ENCODE measurements at places on chromosomes 5 and 9. TPM values are rescaled to one million over a fixed set of nuclear protein-coding genes. Genes with fewer than 3 reads are reported as not detected.
A peak's percentile ranks its signal among the peaks of the same experiment; 100 is the strongest.

The BSPRY gene
- total RNA-seq = 0.79 TPM

- no peak overlapping the region for H3K27ac ChIP-seq
- H3K36me3 ChIP-seq = no peaks in the 10 kb centered on the region
- no peak overlapping the region for H3K4me3 ChIP-seq
- no peaks in the 10 kb centered on the region for H3K4me1 ChIP-seq
- DNase-seq = no peak
- H3K27me3 ChIP-seq = peaks cover 11% of the 10 kb centered on the region
These were observed 42.5 kb downstream of the GTF3C4 start for GRCh38 chr9:132712753-132713152.

The DMRT2 gene
- total RNA-seq = not detected

- no peaks in the 10 kb centered on the region for H3K4me1 ChIP-seq
- H3K27me3 ChIP-seq = no peaks in the 10 kb centered on the region
- no peak overlapping the region for H3K4me3 ChIP-seq
- no peak for DNase-seq
- no peak overlapping the region for H3K27ac ChIP-seq
These were observed 170.7 kb downstream of the CFAP90 start for GRCh38 chr5:7680260-7680659.

DNA sequence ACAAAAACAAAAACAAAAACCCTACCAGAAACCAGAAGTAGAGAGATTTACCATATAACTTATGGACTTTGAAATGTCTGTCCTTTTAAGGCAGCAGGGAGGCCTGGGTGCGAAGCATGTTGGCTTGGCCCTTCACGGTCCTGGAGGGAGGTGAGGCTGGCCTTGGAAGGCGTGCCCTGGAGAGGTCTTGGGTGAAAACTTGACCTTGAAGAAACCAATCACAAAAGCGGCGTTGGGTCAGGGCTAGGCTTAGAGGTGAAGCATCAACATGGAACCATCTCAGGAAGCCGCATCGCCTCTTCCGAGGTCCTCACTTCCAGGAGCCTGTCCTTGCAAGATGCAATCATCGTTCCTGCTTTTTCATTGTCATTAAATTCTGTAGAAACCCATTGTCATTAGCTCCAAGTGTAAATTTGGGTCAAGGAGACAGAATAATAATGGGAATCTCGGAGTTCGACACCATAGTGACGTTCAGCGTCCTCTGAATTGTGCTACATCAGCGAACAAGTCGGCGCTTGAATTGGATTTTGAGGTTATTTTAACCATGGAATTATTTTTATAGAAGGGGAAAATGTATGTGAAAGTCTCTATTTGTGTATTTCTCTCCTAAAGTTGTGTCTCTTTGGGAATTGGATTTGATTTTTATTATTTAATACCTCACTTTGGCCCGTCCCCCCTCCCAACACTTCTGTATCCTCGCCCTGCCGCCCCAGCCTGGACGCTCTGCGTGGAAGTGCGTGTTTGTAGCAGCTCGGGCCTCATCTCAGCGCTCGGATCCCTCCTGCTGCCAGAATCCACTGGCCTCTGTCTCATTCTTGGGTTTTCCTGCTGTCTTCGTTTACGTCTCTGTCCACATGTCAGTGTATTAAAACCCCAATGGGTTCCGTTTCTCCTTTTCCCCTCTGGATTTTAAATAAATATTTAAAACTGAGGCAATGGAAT, 11.1 kb upstream of the ORM1 start:
- H3K4me1 ChIP-seq = no peaks in the 10 kb centered on the region
- no peak overlapping the region for H3K27ac ChIP-seq
- no peaks in the 10 kb centered on the region for H3K36me3 ChIP-seq
- DNase-seq = peak; percentile 50
- H3K27me3 ChIP-seq = no peaks in the 10 kb centered on the region

The FPGS gene
- 94.6 TPM for total RNA-seq

The HAVCR2 gene
- total RNA-seq = 35.7 TPM

GRCh38 chr5:148398698-148399121, 15.0 kb downstream of the FBXO38 start:
- H3K36me3 ChIP-seq = peaks cover 98% of the 10 kb centered on the region
- H3K4me3 ChIP-seq = no peak overlapping the region
- H3K4me1 ChIP-seq = peaks cover 41% of the 10 kb centered on the region
- no peaks in the 10 kb centered on the region for H3K27me3 ChIP-seq
- no peak for DNase-seq

The RNF180 gene
- 14.9 TPM for total RNA-seq

The CTNND2 gene
- 25.0 TPM for total RNA-seq

DNA sequence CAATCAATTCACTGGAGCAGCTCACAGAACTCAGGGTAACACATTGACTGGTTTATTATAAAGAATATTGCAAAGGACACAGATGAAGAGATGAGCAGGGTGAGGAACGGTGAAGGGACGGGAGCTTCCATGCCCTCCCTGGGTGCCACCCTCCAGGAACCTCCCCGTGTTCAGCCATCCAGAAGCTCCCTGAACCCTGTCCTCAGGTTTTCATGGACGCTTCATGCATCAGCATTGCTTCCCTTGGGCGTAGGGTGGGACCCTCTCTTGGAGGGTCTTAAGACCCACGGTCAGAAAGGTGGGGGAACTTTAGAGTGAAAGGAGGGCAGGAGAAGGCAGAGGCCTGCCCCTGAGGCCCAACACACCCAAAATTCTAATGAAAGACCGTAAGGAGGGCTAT, 12.8 kb downstream of the LAMC3 start:
- H3K4me1 ChIP-seq = no peaks in the 10 kb centered on the region
- H3K4me3 ChIP-seq = no peak overlapping the region
- no peaks in the 10 kb centered on the region for H3K36me3 ChIP-seq
- H3K27me3 ChIP-seq = no peaks in the 10 kb centered on the region

The FSD1L gene
- 3.0 TPM for total RNA-seq

The MLANA gene
- not detected for total RNA-seq

- no peak overlapping the region for H3K27ac ChIP-seq
- H3K4me1 ChIP-seq = no peaks in the 10 kb centered on the region
- no peak overlapping the region for H3K4me3 ChIP-seq
- no peaks in the 10 kb centered on the region for H3K27me3 ChIP-seq
- no peak for DNase-seq
These were observed 388.3 kb downstream of the ARRDC3 start for GRCh38 chr5:90994796-90995195.

GRCh38 chr5:143187495-143187894, 216.0 kb downstream of the NR3C1 start:
- no peaks in the 10 kb centered on the region for H3K27me3 ChIP-seq
- H3K36me3 ChIP-seq = no peaks in the 10 kb centered on the region
- DNase-seq = no peak
- H3K27ac ChIP-seq = no peak overlapping the region
- H3K4me3 ChIP-seq = no peak overlapping the region
- H3K4me1 ChIP-seq = peaks cover 17% of the 10 kb centered on the region

GRCh38 chr9:121958530-121958929, 134.6 kb downstream of the TTLL11 start:
- DNase-seq = no peak
- H3K4me3 ChIP-seq = no peak overlapping the region
- no peaks in the 10 kb centered on the region for H3K36me3 ChIP-seq
- no peak overlapping the region for H3K27ac ChIP-seq
- H3K4me1 ChIP-seq = no peaks in the 10 kb centered on the region
- no peaks in the 10 kb centered on the region for H3K27me3 ChIP-seq

The HTR1A gene
- not detected for total RNA-seq

- H3K36me3 ChIP-seq = no peaks in the 10 kb centered on the region
- no peak overlapping the region for H3K27ac ChIP-seq
- H3K27me3 ChIP-seq = no peaks in the 10 kb centered on the region
- H3K4me1 ChIP-seq = peaks cover 7% of the 10 kb centered on the region
These were observed 47.2 kb upstream of the ARL15 start for GRCh38 chr5:54357408-54358058.

GRCh38 chr5:116810951-116811350, 236.3 kb upstream of the SEMA6A start:
- no peak for DNase-seq
- no peaks in the 10 kb centered on the region for H3K4me1 ChIP-seq

The MYOZ3 gene
- total RNA-seq = 0.30 TPM

- no peaks in the 10 kb centered on the region for H3K36me3 ChIP-seq
These were observed 82.9 kb downstream of the COL23A1 start for GRCh38 chr5:178507151-178507932.

- no peak for DNase-seq
- no peaks in the 10 kb centered on the region for H3K36me3 ChIP-seq
- H3K27me3 ChIP-seq = no peaks in the 10 kb centered on the region
- no peaks in the 10 kb centered on the region for H3K4me1 ChIP-seq
These were observed 52.8 kb downstream of the SPATA31C2 start for GRCh38 chr9:88085476-88085875.

DNA sequence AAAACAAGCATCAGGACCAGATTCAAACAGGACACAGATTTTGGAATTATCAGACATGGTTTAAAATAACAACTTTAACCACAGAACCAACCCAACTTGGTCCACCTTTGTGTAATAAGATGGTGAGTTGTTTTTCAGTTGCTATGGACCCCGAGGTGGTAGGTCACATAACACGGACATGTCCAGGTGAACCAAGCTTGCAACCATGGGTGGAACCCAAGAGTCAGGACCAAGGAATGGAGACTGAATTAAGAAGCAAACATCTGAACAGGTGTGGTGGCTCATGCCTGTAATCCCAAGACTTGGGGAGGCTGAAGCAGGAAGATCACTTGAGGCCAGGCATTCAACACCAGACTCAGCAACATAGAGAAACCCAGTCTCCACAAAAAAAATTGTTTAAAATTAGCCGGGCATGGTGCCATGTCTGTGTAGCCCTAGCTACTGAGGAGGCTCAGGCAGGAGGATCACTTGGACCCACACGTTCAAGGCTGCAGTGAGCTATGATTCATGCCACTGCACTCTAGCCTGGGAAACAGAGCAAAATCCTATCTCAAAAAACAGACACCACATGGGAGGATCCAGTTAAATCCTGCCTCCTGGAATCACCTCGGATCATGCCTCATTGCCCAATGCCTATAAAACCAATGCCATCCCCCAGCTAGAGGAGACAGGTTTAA, 10.6 kb downstream of the PTBP3 start:
- no peak overlapping the region for H3K4me3 ChIP-seq
- H3K36me3 ChIP-seq = no peaks in the 10 kb centered on the region
- H3K27me3 ChIP-seq = no peaks in the 10 kb centered on the region
- H3K4me1 ChIP-seq = no peaks in the 10 kb centered on the region

- peaks cover 3% of the 10 kb centered on the region for H3K4me1 ChIP-seq
- peaks cover 42% of the 10 kb centered on the region for H3K36me3 ChIP-seq
- no peak overlapping the region for H3K27ac ChIP-seq
These were observed 17.5 kb upstream of the ROPN1L start for GRCh38 chr5:10424124-10424731.

The ADAMTS6 gene
- 6.4 TPM for total RNA-seq

DNA sequence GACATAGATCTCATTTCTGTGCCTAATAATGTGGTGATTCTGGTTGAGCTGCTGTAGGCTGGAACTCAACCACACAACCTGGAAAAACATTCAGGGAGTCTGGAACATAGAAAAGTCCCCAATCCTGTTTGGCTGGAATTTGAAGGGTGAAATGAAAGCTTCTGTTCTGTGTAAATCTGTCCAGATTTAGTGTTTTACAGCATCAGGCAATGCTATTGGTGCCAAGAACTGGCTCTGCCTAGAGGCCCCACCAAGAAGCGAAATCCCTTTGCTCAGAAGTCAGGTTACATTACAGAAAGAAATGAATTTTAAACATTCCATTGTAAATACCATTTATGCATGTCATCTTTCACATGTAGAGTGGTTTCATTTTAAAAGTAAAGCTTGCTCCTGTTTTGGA, 56.3 kb downstream of the TMEM174 start:
- no peak for DNase-seq
- no peaks in the 10 kb centered on the region for H3K36me3 ChIP-seq
- peaks cover 100% of the 10 kb centered on the region for H3K27me3 ChIP-seq
- H3K4me3 ChIP-seq = no peak overlapping the region

GRCh38 chr5:107157809-107158208, 512.9 kb downstream of the EFNA5 start:
- H3K4me3 ChIP-seq = no peak overlapping the region
- no peak overlapping the region for H3K27ac ChIP-seq
- no peaks in the 10 kb centered on the region for H3K4me1 ChIP-seq
- H3K27me3 ChIP-seq = no peaks in the 10 kb centered on the region

The FOXI1 gene
- not detected for total RNA-seq

DNA sequence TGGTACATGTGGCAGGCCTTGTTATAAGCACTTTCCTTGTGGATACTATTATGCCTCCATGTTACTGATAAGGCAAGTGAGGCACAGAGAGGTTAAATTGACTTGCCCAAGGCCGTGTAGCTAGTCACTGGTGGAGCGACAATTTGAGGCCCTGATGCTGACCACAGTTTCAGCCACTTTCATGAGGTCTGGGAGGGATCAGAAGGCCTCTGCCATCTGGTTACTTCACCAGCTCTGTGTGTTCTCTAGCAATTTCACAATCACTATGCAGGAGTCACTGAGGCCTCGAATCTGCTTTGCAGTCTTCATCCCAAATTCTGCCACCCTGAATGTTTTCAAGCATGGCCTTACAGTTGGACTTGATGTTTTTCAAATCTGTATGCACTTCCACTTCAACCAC, 9.1 kb downstream of the LRRC70 start:
- H3K36me3 ChIP-seq = peaks cover 14% of the 10 kb centered on the region
- H3K27me3 ChIP-seq = no peaks in the 10 kb centered on the region
- DNase-seq = no peak
- H3K27ac ChIP-seq = no peak overlapping the region
- H3K4me3 ChIP-seq = no peak overlapping the region

The SPINK5 gene
- total RNA-seq = not detected

The SOHLH1 gene
- total RNA-seq = not detected

DNA sequence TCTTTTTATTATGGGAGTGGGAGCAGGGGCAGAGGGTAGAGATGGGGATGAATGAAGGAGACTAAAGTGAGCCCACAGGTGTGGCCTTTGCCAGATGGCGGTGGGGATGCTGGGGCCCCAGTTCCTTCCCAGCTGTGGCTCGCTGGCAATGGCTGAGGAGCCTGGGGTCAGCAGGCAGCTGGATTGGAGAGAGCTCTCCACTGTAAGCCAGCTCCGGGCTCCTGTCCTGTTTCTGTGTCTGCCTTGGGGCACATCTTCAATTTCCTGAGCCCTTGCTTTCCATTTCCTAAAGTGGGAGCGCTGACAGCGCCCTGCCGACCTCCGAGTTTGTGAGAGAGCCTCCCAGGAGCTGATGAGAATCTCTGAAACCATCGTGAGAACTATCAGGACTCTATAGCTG, 75.6 kb upstream of the SPRY4 start:
- H3K27me3 ChIP-seq = no peaks in the 10 kb centered on the region
- peaks cover 4% of the 10 kb centered on the region for H3K4me1 ChIP-seq
- H3K4me3 ChIP-seq = no peak overlapping the region
- no peak for DNase-seq
- H3K27ac ChIP-seq = peak overlapping the region; percentile 39

The CCL27 gene
- not detected for total RNA-seq

DNA sequence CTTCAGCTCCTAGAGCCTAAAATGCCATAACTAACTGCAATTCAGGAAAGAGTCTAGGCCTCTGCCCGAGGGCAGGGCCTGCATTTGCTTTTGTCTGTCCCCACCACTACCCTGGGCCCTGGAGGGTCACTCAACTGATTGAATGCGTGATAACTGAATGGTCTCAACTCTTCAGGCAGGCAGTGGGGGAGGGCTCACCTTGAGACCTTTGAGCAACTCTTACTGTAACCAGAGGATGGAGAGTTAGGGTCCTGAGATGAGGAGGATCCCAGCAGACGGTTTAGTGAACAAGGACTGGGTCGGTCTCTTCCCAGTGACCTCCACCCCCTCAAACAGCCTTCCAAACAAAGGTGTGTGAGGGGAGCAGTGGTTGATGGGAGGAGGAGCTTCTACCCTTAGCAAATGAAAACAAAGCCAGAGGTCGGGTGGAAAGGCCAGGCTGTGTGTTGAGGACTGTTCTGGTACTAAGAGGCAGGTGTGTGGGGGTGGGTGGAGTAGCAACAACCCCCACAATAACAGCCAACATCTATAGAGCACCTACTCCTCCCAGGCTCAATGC, 59.4 kb downstream of the CXXC5 start:
- H3K36me3 ChIP-seq = no peaks in the 10 kb centered on the region
- peak overlapping the region; percentile 86 for H3K27ac ChIP-seq
- no peak overlapping the region for H3K4me3 ChIP-seq
- no peak for DNase-seq
